ENCODE measurements at places on chromosomes 1 and 21.

- no peak for DNase-seq
These were observed 111.1 kb downstream of the PIK3R3 start for GRCh38 chr1:46021046-46021996.

GRCh38 chr1:6871300-6871972, 86.2 kb downstream of the CAMTA1 start:
- DNase-seq, result no peak

DNA sequence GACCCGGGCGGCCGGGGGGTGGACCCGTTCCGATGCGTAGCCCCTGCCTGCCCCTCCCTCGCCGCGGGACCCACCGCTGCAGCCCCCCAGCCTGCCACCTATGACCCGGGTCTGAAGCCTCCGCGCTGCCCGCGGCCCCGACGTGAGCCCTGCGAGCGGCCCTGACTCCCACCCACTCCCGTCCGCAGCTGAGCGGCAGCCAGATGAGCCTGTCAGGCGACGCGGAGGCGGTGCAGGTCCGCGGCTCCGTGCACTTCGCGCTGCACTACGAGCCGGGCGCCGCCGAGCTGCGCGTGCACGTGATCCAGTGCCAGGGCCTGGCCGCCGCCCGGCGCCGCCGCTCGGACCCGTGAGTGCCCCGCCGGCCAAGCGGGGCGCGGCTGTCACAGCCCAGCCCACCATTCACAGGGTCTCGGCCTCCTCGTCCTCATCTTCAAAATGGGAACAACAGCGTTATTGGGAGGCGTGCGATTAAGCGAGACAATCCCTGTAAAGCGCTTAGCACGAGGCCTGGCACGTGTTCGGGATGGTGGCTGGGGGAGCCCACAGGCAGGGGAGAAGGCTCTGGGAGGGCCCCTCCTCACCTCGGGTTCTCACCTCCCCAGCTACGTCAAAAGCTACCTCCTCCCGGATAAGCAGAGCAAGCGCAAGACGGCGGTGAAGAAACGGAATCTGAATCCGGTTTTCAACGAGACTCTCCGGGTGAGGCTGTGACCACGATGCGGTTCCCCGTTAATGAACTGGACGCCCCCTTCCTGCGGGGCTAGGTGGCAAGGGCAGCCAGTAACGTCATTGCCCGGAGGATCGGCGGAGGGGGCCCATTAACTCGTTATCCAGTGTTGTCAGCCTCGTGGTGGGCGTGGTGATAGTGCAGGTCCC, 8.2 kb downstream of the SYTL1 start:
- no peak for DNase-seq

DNA sequence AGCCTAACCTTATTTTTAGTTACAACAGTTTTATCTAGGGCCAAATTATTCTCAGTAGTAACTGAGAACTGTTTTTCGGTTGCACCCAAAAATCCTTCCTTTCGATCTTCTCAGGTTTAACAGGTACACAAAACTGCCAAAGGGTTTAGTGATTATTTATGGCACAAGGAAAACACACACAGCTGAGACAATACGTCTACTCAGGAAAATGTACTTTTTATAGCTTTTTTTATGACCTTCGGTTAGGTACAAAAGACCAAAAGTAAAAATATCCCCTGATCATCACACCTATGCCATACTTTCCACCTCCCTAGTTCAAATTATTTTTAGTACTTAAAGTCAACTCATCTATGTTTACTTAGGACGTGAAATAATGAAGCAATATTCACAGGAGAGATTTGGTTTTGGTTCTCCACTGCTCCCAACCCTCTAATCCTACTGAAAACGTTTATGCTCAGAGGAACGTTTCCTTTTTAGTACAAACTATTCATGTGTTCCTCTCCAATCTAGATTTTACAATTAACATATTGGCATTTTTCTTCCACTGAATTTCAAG, 48.7 kb downstream of the TTLL7 start:
- DNase-seq, result no peak

DNA sequence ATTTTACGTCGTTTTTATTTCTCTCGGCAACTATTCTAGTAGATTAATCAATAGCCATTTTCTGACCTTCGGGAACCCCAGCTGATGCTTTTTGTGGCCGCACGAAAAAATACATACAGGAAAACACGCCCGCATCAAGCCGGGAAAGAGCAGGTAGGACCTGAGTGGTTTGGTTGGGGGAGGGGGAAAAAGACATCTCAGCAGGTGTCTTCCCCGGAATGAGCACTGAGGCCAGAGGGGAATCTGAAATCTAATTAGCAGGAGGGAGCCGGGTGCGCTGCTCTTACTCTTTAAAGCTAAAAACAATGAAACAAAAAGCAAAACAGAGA, 618 bp upstream of the FOXD3 start:
- no peak for DNase-seq

DNA sequence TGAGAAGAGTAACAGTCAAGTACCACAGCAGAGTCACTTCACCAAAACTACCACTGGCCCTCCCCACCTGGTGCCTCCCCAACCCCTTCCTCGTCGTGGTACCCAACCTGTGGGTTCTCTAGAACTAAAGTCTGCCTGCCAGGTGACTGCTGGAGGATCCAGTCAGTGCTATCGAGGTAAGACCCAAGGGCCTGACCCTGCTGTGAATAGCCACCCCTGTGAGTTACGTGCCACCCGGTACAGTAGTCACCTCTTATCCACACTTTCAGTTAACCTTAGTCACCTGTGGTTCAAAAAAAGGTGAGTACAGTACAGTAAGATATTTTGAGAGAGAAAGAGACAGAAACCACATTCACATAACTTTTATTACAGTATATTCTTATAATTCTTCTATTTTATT, 16.5 kb downstream of the TTF2 start:
- DNase-seq, result no peak

- DNase-seq, result no peak
These were observed 774 bp upstream of the WDTC1 start for GRCh38 chr1:27233667-27234048.

- DNase-seq, result no peak
These were observed 766.6 kb downstream of the ADGRL2 start for GRCh38 chr1:82567348-82567747.

- no peak for DNase-seq
These were observed 14.5 kb upstream of the DDAH1 start for GRCh38 chr1:85479491-85479890.

- no peak for DNase-seq
These were observed at the start of gene DNALI1 for GRCh38 chr1:37556712-37557196. TSS of gene DNALI1 (plus strand) at chr1:37556940. CDS start at chr1:37556995, 55 bp downstream.

DNA sequence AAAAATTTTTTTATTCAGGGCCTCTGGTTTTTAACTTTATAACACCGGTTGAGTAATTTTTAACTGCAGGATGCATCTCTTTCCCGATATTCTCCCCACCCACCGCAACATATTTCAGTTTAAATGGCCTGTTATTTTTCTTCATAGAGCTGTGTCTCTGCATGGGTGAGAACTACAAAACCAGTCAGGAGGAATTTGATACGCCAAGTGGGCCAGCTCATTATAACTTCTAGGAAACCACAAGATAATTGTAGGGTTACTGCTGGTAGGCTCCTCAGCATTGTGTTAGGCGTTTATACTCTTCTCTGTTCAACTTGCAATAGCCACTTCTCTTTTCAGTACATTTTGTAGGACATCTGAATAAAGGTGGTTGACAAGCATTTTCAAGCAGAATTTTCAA, 169.7 kb downstream of the PBX1 start:
- DNase-seq, result no peak

- DNase-seq, result no peak
These were observed 226.2 kb upstream of the C1orf174 start for GRCh38 chr1:4126251-4126650.

DNA sequence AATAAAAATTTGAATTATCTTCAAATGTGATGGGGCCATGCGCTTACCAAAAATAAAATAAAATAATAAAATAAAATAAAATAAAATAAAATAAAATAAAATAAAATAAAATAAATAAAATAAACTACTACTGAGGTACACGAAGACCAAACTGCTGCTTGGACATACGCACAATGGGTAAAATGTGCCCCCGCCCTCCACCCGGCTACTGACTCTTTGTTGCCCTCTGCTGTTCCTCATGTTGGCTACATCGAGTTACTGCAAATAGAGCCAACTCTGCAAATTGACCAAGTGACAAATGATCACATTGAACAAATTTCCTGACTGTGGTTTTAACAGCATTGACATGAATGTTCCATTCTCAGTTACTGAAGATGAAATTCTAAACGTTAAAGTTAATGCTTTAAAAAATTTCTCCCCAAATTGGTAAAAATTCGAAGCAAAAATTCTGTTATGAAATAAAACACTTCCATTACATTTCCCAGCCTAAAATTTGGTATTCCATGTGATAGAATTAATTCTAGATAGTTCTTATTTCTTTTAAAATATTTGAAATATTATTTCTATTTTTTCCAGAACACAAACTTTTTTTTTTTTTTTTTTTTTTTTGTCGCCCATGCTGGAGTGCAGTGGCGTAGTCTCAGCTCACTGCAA, 18.8 kb upstream of the MAP1LC3C start:
- no peak for DNase-seq

GRCh38 chr1:61931587-61932279, 189.5 kb downstream of the PATJ start:
- no peak for DNase-seq

DNA sequence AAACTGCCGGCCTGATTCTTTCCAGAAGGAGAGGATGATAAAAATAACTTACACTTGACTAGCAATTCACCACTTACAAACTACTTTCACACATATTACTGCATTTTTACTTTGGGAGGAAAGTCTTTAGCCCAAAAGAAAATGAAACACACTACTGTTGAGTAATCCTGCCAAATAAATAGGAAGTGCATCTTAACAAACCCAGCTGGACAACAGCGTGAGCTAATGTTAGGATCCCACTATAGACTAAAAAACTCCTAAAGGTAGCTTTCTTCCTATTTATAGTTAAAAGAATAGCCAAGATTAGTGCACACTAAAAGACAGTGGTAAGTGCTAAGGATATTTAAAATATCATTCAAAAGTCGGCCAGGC, 83.8 kb downstream of the HSF2BP start:
- DNase-seq, result no peak

- no peak for DNase-seq
These were observed 167.5 kb downstream of the TPR start for GRCh38 chr1:186207391-186208085.

DNA sequence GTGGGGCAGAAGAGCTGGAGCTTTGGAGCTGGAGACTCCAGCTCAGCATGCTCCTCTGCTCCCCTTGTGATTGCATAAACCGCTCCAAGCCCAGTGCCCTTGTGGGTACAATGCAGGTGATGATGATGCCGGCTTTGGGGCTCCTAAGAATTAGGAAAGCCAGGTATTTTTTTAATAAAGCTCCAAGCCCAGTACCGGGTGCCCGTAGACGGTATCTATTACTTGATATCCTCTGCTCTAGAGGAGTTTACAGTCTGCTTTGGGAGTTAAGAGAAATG, 27.2 kb downstream of the TENT5C start:
- no peak for DNase-seq

DNA sequence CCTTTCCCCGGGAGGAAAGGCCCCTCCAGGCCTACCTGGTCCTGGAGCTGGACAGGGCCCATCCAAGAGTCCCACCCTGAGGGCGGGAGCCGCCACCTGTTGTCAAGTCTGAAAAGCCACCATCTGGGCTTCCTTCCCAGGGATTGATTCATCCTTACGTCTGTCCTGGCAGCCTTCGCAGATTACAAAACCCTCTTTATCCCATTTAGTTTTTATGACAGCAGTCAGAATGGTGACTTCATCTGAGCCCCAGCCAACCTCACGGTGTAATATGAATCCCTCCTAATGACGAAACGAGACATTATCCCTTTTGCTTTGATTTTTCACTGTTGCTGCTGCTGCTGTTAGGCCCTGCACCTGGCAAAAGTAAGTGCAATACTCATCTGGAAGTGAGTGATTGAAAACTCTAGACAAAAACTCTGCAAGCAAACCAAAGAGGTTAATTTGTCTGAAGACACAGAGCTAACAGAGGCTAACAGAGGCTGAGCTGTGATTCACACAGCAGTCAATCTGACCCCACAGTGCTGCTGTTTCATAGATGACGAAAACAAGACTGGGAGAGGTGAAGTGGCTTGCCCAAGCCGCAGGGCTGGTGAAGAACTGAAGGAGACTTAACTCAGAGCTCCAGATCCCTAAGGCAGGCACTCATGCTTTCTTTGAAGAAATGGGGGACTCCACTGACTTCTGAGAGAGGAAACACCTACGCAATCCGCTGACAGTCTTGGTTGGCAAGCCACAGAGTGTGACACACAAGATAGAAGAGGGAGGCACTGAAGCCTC, 30.0 kb upstream of the S100A7 start:
- no peak for DNase-seq

- no peak for DNase-seq
These were observed 349.7 kb downstream of the RWDD3 start for GRCh38 chr1:95583661-95584210.

DNA sequence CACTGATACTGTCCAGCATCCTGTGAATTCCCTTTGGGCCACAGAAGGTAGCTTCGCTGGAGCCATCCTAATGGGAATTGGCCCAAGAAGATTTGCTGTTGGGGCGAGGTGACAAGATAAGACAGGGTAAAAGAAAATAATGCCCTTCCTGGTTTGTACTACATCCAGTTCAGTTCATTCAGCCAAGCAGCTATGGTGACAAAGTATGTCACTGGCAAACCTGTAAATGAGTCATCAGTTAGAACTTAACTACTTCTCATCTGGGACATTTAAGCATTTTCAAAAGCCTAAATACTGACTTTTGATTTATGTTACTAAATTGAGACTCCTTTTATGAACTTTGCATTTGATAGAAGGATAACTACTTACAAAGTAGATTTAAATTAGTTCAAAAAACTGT, 54.2 kb downstream of the WDR64 start:
- no peak for DNase-seq

DNA sequence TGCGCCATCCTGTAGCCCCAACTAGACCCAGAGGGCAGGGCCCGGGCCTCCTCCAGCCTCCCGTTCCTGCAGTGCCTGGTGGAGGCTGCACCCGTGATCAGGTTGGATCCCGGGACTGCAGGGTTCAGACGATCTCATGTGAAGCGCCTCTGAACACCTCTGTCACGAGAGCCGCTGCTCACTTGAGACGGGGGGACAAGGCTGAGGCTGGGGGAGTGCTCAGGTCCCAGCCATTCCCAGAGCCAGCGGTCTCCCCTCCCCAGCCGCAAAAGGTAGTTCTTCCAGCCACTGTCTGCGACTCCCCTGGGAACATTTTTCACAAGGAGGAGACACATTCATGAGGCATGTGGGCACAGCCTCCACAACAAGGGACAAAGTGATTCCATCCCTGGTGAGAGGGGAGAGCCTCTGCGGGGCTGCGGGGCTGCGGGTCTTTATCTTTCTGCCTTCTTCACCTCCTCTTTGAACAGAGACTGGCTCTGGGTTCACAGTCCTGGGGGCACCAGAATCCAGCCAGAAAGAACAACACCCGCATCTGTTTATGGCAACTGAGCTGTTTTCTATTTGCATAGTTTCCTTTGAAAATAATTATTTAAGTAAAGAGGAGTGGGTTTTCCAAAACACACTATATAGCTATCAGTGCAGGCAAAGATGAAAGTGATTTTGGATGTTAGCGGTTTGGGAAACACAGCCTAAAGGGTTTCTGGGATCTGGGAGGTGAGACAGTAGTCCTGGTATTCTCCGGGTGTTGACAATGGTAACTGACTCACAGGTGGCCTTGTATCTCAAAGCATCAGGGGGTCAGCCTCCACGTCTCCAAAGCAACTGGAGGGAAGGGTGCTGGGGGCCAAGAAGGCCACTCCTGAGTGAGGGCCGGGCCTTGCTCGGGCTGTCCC, 13.0 kb upstream of the LDLRAP1 start:
- DNase-seq, result no peak

Data from stimulated activated CD4-positive, alpha-beta T cell treated with anti-CD3 and anti-CD28 coated beads, Interleukin-12 subunit alpha, Interleukin-12 subunit beta, amount 100 ng/mL, for 48 hours (primary cell).